Fibroblast of pulmonary artery (primary cell): ENCODE measurements at places on chromosomes 12 and 14.

GRCh38 chr14:89493406-89493805 lies 76.4 kb upstream of the FOXN3 start:
- no peak for DNase-seq

GRCh38 chr14:32137892-32138291 lies 60.8 kb downstream of the ARHGAP5 start:
- no peak for DNase-seq

DNA sequence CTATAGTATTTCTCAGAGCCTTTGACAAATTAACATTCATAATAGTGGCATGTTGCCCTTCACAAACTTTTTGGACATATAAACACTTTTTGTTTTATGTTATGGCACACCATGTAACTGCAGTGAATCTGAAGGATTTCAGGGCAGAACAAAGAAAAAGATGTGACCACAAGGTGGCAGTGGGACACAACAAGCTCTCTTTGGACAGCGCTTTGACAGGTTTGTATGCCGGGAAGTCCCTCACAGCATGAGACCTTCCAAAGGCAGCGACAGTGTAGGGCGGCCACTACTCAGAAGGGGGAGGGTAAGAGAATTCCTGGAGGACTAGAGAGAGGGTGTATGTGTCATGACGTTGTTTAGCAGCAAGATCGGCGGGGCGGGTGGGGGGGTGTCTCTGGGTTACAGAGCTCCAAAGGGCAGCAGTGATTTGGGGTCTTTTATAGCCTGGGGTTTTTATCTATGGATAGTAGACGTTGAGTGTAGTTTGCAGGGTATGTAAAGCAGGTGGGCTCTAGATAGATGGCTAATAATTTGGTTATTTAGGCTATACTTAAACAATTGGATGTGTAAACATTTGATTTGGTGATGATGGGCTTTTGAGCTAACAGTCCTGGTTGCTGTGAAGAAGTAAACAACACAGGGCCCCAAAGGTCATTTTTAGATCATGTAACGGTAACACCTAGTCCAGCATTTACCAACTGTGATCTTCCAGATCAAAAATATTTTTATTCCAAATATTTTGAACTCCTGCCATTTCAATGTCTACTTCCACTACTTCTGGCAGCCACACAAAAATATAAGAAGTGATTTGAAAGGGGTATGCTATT lies 22.9 kb downstream of the ETFBKMT start:
- peak; percentile 93 for DNase-seq

GRCh38 chr12:65651060-65651459 lies 173.2 kb upstream of the HMGA2 start:
- no peak for DNase-seq

- no peak for DNase-seq
Observed at GRCh38 chr12:119601877-119602733, 8.5 kb downstream of the TMEM233 start.

- no peak for DNase-seq
Observed at GRCh38 chr14:39939023-39939422, 506.8 kb upstream of the FBXO33 start.

DNA sequence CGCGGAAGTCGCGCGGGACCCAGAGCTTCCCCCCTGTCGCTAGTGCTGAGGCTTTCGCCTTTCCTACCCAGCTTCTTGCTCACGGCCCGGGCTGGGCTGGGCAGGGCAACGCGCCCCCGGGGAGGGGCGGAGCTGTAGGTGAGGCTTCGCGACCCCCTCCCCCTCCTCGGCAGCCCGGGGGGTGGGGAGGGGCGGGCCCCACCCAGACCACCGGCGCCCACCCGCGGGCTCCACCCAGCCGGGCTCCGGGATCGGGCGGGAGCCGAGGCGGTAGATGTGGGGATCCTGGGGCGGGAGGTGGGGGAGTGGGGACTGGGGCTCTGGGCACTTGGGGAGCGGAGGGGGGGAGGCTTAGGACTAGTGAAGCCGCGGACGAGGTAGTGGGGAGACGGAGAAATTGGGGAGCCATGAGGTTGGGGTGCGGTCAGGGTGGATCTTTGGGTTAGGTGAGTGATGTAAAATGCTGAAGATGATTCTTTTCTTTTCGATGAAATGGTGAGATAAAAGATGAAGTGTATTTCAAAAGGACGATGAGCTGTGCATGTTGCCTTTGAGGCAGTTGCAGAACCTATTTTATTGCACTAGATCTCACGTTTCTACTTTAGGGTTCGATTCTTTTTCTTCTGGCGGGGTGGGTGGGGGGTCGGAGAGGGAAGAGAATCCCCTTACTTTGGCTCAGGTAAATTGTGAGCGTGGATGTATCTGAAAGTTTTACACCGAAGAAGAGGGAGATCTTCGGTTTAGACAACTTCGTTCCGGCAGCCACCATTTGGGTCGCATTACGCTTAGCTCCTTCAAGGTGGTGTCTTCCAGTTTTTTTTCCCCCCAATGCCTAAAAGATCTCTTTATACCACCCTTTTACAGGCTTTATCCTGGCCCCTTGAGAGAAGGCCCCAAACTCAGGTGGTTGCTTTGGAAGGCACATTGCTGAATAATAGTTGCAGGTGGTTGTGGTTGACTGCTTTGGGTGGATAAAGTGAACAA lies 619 bp downstream of the ERC1 start:
- DNase-seq: peak; percentile 36

DNA sequence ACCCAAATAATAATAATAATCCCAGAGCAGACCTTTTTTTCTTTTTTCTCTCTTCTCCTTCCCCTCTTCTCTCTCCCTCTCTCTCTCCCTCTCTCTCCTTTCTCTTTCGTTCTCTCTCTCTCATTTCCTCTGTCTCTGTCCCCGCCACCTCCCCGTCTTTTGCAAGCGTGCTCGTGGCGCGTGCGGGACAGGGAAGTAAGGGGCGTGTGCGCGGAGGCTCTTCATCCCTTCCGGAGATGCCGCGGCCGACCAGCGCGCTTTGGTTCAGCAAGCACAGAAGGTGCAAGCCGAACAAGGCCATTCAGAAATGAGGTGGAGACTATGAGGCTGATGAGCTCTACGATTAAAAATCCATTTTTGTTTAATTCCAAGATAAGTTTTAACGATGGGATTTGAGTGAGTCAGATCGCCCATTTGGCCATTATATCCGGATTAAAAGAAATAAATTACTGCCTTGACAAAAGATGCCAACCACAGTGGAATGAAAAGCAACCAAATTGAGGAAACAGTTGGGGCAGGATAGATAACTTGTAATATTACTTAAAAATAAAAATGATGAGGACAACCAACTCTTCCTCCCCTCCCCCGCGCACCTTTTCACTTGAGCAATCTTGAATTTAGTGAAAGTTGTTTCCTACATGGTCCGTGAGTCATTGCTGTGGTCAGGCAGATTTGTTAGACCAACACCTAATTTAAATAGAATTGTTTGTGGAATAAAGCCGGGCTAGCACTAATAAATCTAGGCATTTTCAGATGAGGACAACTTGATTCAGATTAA lies 1.2 kb upstream of the AMIGO2 start:
- peak; percentile 73 for DNase-seq

GRCh38 chr14:51873221-51873893 lies 12.9 kb downstream of the GNG2 start:
- DNase-seq: peak; percentile 94

- DNase-seq: no peak
Observed at GRCh38 chr14:55347040-55347439, 64.6 kb downstream of the ATG14 start.

DNA sequence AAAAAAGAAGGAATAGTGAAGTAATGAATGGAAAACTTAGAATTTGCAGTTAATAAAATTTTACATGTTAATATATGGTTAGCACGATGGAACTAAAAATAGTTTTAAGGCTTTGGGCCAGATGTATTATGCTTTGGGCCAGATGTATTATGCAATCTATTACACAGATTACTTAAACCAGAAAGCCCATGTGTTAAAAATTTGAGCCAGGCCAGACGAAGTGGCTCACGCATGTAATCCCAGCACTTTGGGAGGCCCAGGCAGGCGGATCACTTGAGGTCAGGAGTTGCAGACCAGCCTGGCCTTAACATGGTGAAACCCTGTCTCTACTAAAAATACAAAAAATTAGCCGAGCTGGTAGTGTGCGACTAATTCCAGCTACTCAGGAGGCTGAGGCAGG lies 17.2 kb downstream of the IFT81 start:
- peak; percentile 82 for DNase-seq

DNA sequence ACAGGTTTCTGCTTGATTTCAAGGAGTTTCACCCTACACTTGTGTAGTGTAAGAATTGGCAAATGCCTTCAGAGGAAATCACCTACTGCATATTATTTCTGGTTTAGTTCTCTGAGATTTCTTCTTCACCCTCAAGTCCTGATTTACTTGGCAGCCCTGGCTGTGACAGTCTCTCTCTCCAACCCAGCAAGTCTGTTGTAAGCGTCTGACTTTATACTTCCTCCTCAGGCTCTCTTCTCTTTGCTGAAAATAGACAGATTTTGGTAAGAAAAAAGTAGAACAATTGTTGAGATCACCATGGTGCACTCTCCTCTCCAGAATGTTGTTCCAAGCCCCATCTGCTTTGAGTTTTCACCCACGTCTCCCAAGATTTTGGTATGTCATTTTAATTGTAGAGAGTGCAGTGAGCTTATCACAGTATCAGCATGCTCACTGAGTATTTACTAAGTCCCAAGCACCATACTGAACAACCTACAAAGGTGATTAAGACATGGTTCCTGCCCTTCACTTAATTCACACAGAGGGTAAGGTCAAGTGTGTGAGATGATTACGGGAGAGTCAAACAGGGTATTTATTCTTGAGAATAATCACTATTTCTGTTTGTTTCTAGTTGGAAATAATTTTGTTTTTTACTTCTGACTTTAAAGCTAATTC lies 148.7 kb downstream of the MDGA2 start:
- no peak for DNase-seq

DNA sequence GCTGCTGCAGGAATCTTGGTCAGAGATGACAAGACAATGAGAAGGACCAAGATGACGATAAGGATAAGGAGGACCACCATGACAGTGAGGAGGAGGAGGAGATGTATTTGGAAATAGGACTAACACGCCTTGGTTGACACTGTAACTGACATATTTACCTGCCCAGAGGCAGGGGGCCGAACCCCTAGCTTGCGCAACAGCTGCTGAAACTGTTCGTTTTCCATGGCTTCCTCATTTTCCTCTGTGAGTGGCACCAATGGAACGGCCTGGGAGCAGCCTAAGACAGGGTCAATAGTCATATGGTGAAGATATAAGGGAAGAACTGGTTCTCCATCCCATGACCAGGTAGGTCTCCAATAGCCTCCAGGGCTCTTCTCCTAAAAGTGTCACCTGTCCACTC lies 28.8 kb downstream of the TIMELESS start:
- no peak for DNase-seq

- no peak for DNase-seq
Observed at GRCh38 chr12:130640901-130641300, 75.2 kb downstream of the RIMBP2 start.

GRCh38 chr14:70098250-70098809 lies 90.4 kb downstream of the SLC8A3 start:
- peak; percentile 2 for DNase-seq
